ENCODE measurements at places on chromosomes 5 and 9.

DNA sequence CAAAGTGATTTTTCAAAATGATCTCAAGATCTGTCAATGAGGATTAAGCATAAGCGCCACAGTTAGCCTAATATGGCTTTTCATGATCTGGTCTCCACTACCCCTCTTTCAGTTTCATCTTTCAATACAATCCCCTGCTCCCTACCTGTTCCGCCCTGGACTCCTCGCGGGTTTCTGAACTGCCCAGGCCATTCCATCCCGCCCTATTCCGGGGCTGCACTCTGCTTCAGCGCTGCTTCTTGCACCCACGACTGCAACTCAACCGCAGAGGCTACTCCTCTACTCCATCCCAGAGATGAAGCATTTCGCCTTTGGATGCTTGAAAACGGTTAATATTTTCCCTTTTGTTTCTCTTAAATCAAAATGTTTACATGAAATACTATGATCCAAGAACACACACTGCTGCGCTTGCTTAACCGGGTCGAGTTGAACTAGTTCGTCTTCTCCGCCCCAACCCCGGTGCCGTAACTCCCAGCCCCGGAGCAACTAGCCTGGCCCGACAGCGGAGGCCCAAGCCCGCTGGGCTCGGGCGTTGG, 716 bp upstream of the OTULIN start:
- DNase-seq = peak; percentile 36

DNA sequence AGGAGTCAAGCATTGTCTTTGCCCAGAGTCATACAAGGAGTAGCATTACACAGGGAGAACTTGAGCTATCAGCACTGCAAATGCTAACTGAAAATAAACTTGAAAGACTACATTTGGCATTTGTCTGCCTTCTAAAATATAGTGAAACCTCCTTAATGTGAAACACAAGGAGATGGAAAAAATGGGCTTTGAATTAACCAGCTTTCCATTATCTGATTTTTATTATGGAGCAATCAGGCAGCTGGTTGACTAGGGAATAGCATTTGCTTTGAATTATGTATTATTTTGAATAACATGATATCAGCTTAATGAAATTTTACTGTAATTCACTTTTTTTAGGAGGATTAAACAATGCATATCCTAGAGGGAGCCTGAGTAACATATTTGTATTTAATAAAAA, 130.8 kb downstream of the GDNF start:
- DNase-seq = no peak

DNA sequence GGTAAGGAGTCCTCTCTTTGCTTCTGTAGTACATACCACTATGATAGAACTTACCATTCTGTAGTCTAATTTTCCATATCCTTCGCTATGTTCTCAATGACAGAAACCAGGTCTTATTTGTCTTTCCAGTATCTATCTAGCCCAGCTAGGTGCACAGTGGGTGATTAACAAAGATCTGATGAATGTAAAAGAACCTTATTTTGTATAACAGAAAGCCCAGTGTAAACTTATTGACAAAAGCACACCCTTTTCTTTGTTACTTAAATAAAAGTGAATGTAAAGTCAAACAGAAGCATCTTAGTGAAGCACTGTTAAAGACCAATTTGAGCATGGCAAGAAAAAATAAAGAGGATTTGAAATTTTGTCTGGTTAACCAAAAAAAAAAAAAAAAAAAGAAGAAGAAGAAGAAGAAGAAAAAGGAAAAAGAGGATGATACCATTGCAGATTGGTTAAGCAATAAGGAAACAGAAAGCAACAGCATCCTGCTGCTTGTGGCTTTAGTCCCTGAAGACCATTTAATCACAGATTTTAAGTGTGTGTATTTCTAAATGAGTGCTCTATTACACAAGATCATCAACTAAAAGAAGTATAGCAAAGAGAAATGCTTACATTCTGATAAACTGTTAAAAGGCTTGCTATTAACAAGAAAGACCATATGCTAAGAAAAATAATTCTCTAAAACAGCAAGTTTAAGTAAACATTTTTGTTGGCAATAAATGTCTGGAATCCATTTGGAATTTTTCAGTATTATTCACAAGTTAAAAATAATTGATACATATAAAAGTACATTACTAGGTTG, 21.2 kb downstream of the MEGF9 start:
- no peak for DNase-seq

DNA sequence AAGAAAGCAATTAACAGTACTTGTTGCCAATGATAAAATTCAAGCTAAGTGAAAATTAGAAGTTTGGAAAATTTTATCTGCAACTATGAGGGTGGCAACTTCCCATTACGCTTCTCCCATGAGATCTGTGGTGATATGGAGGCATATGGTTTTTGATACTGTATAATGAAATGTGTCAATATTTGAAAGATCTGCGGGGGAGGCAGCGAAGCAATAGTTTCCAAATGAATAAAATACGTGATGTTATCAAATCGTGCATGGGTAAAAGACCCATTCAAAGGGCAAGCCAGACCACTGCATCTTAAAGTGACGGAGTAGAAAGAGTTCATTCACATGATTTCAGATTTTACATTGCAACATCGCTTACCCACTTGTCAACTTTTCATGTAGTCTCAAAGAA, 20.9 kb upstream of the BOD1 start:
- no peak for DNase-seq

GRCh38 chr5:120413686-120414085, 50.4 kb upstream of the PRR16 start:
- DNase-seq = no peak

GRCh38 chr5:178237431-178238312, 5.1 kb upstream of the PHYKPL start:
- no peak for DNase-seq

DNA sequence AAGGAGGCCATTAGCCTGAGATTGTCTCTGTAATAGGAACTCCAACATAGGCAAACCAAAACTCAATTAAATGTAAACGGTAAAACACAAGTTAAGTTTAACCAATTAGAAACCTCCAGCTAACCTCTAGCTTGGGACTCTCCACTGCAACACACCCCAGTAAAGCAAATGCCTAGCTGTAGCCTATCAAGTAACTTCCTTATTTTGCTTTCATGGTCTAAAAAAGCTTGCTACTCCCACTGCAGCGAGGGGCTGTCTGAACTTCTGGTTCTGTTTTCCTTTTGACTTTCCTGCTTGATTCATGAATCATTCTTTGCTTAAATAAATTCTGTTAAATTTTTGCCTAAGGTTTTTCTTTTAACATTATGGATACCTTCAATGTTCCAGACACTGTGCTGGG, 24.4 kb upstream of the C5orf46 start:
- no peak for DNase-seq

GRCh38 chr9:137816531-137817235, 60.9 kb upstream of the CACNA1B start:
- DNase-seq = no peak

- no peak for DNase-seq
Observed at GRCh38 chr5:66529704-66530103, 66.5 kb upstream of the MAST4 start.

DNA sequence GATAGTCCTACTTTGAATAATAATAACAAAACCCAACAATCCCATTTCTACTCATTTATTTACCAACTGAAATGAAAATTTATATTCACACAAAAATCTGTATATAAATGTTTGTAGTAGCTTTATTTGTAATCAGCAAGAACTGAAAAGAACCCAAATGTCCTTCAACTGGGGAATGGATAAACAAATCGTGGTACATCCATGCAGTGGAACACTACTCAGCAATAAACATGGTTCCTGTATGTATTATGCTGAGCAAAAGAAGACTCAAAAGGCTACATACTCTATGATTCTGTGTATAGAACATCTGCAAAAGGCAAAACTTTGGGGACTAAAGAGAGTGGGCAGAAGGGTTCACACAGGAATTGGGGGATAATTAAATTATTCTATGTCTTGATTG, 136.1 kb upstream of the HAND1 start:
- DNase-seq = no peak

DNA sequence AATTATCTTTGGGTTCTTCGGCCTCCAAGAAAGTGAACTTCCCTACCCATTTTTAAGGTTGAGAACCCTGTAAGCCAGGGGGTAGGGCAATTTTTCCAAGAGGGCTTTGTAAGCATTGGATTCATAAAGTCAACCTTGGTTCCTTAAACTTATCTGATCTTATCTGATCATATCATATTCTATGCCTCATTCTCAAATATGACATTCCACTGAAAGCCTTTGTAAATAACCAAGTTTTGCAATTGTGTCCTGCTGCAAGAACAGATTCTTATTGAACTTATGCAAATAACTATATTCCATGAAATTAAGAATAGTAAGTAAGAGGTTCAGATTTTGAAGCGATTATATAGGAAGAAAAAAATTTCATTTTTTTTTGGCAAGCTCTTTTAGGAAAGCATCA, 649.5 kb downstream of the LRRC70 start:
- no peak for DNase-seq

DNA sequence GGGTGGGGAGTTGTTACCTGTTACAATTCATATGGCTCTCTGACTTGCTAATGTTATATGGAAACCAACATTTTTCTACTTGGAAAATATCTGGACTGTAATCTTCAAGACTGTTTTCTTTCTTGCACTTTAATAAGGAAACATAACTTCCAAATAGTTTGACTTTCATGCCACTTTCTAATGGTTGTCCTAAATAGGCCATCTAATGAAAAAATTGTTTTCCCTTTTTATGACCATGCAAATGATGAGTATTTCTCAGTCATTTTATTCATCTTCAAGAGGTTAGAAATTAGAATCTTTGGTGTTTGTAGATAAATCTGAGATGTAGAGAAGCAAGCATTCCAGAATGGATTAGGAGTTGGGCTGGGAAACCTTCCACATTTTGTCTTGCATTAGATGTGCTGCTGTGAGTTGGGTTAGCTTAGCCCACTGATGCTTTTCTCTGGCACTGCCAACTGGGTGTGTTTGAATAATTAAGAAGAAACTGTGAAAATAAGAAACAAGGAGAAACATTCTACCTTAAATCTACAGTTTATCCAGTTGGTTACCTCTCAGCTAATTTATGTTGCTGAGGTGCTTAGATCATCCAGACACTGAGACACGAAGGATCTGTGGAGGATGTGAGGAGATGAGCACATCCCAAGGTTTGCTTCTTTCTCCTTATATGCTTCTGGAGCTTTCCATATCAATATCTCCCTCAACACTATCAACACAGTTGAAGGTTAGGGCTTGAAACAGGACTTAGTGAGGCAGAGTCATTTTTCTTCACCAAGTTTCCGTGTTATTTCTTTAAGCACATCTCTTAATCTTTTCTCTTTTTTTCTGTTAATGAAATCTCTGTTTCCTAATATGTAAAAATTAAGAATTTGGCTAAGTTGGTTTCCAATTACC, 2.7 kb downstream of the RASGRF2 start:
- no peak for DNase-seq

DNA sequence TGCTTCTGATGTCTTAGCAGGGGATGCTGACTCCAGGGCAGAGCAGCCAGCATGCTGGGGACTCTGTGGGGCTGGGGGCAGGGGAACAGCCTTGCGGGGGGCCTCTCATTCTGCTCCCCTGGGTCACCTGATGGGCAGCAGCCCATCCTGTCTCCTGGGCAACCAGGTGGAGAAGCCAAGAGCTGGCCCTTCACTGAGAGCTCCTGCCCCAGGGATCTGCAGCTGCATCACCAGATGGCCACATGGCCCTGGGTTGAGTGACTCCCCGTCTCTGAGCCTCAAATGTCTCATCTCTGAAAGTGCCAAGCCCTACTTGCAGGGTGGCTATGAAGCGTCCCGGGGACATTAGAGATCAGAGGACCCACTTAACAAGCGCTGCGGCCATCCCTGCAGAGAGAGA, 49.1 kb downstream of the LRSAM1 start:
- DNase-seq = no peak

DNA sequence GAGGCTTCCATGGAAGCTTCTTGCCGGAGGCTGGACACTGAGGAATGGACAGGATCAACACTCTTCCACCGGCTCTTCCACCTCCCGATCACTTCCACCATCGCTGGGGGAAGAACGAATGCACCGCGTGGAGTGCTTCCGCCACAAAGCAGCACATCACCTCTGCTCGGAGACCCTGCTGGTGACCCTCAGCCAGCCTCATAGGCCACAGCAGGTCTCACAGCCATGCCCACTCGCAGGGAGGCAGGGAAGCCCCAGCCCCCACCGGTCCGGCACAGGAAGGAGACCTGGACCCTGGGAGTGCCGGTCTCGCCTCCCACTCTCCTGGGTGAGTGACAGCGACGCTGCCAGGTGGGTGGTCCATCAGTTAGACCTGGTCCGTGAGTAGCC, 4.7 kb downstream of the MRPL36 start:
- no peak for DNase-seq

GRCh38 chr5:83097689-83098231, 20.4 kb downstream of the XRCC4 start:
- no peak for DNase-seq

DNA sequence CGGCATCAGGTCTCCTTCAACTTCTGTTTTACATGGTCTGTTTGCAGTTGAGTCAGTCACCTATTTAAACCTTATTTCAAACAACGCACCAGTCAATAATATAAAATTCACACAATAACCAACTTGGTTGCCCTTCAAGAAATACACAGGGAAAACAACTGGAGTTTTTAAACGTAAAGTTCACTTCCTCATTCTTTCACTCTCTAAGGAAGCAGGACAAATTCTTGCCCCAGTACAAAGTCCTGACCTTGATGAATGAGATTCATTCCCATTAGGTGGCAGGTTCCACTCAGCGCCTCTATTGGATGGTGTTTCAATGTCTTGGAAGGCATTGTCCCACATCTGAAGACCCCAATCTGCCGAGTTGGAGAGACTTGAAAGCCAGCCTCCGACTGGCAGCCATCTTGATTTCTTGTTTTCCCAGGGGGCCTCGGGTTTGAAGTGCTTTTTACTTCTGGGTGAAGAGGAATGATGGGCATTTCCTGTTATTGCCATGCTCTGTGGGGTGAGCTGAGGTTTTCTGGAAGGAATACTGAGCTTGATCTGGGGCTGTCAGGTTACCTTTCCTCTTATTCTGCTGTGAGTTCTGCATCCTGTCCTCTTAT, 105.0 kb downstream of the ACER2 start:
- no peak for DNase-seq

DNA sequence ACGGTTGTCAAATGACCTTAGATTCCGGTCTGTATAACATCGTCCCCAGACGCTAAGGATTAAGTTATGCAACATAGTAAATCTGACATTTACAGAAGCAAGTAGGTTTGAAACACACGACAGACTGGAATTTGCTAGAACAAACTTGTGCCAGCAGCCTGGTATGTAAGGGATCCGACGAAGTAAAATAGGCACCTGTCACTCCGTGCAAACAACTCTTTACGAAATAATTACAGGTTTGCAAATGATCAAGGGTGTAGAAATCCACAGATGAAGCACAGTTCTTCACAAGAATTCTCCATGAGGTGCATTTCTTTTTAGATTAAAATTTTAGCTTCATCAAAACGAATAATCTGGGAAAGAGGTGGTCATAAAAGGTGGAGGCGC, 508 bp downstream of the MOCS2 start:
- DNase-seq = no peak

All from stimulated activated naive CD8-positive, alpha-beta T cell treated with anti-CD3 and anti-CD28 coated beads, Interleukin-15, Interleukin-2, amounts not matched to agents 100 U/mL and 50 U/mL, for 24 hours (primary cell).